GM12878 (cell line): ENCODE measurements at places on chromosomes 12 and 14. TPM values are rescaled to one million over a fixed set of nuclear protein-coding genes. Genes with fewer than 3 reads are reported as not detected.

The MUCL1 gene
- not detected in 2 replicates for total RNA-seq

The AKAP3 gene
- total RNA-seq: 1.5 TPM in 2 replicates

The MIP gene
- 0.15 TPM in 1 of 2 replicates, not detected in the other for total RNA-seq

The PROX2 gene
- 0.11 and 0.33 TPM in 2 replicates for total RNA-seq

The OTX2 gene
- total RNA-seq: 0.27 TPM in 1 of 2 replicates, not detected in the other

The CCDC184 gene
- not detected in 2 replicates for total RNA-seq

The WNT1 gene
- total RNA-seq: not detected in 2 replicates

The NELL2 gene
- total RNA-seq: 0.85 and 1.3 TPM in 2 replicates

The CD69 gene
- total RNA-seq: 10.8 and 12.4 TPM in 2 replicates

The DEGS2 gene
- total RNA-seq: 1.8 and 2.5 TPM in 2 replicates

The SLC41A2 gene
- 18.5 and 19.0 TPM in 2 replicates for total RNA-seq
